Effector memory CD4-positive, alpha-beta T cell (primary cell): ENCODE measurements at places on chromosomes 12 and 14.

GRCh38 chr12:108819920-108820706 is 37.3 kb downstream of the SSH1 start:
- DNase-seq = no peak

DNA sequence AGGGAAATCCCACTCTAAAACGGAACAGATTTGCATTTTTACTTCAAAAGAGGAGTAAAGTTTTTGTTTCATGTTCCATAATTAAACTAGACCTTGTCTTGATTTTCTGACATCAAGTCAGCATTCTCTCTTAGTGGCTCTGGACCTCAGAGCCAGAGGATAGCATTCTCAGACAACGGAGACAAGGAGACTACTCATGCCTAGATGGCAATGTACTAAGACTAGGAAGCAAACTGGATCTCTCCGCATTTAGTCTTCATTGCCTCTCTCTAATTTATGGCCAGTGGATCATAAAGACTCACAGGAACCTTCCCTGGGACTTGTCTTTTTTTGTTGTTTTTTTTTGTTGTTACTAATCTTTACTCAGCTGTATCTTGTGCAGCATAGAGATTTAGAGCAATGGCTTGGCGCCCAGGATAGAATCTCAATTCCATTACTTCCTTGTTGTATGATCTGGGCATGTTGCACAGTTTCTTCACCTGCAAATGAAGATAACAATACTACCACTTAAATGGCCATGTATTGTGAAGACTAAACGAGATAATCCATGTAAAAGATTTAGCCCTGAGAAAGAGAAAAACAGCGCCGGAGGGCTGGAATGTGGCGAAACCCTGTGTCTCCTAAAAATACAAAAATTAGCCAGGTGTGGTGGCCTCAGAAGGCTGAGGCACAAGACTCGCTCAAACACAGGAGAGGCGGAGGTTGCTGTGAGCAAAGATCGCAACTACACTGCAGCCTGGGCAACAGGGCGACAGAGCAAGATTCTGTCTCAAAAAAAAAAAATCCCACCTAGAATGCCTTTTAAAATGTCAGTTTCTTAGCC is 4.0 kb upstream of the GEMIN2 start:
- DNase-seq = no peak

- no peak for DNase-seq
Observed at GRCh38 chr12:6167327-6168280, 32.6 kb upstream of the CD9 start.

- DNase-seq = no peak
Observed at GRCh38 chr12:101891462-101891971, 14.1 kb downstream of the DRAM1 start.
